Stimulated activated CD4-positive, alpha-beta T cell treated with anti-CD3 and anti-CD28 coated beads, Interleukin-4, amount 100 ng/mL, for 4 hours (primary cell): ENCODE measurements at places on chromosomes 1 and 21.

DNA sequence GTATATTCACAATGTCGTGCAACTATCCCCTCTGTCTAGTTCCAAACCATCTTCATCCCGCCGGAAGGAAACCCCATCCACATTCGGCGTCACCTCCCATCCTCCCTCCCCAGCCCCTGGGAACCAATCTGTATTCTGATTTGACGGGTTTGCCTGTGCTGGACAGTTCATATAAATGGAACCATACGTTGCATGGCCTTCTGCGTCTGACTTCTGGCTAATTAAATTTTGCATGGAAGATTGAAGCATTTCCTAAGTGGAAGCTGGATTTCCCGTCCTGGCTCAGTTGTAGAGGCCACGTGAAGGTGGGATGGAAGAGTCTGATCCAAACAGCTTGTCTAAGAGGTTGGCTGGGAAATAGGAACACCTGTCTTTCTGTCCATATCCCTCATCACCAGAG is 14.6 kb downstream of the SPSB1 start:
- DNase-seq, result no peak

DNA sequence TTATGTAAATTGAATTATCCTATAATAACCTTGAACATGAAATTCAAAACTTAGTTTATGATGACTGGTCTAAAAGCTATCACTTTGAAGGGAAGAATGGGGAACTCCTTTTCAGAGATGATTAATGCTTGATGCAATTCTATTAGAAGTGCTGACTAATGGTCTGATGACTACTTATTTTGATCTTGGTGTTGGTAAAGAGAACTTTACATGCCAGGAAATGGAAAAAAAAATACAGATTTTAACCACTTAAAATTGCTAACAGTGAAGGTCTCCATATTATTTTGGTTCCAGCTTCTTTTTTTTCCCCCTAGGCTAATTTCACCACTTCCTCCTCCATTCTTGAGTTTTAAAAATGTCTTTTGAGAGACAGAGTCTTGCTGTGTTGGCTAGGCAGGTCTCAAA is 22.9 kb downstream of the S1PR1 start:
- DNase-seq, result no peak

DNA sequence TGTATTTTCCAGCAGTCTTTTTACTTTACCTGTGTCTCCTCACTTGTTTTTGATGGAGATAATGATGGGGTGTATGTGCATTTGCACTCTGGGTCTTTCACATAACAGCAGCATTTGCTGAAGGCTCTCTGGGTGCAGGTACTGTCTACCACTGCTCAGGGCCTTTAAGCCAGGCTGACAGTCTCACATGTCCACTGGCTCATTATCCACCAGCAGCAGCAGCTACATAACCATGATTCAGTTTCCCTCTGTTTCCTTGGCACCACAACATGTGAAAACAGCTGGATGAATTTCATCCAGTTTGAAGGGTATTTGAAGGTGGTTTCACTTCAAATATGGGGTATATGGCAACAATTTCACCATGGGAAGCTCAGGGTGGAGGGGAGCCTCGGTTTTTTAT is 41.2 kb upstream of the ROR1 start:
- DNase-seq, result no peak

DNA sequence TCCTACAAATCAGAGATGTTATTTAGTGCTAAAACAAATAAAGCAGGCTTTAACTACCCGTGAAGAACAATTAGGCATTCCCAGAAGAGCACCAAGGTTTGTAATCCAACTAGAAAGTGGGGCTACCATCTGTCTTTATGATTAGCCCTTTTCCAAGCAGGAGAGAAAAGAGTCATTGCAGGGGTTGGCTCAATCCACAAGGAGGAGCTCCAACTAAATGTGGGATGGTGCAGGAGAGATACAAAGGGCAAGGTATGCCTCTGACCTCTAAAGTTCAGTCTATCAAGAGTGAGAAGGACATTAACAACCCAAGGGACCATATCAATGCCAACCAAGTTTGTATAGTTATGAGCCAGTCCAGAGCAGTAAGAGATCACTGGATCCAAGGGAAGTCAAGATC is 382.7 kb upstream of the DUSP10 start:
- no peak for DNase-seq

DNA sequence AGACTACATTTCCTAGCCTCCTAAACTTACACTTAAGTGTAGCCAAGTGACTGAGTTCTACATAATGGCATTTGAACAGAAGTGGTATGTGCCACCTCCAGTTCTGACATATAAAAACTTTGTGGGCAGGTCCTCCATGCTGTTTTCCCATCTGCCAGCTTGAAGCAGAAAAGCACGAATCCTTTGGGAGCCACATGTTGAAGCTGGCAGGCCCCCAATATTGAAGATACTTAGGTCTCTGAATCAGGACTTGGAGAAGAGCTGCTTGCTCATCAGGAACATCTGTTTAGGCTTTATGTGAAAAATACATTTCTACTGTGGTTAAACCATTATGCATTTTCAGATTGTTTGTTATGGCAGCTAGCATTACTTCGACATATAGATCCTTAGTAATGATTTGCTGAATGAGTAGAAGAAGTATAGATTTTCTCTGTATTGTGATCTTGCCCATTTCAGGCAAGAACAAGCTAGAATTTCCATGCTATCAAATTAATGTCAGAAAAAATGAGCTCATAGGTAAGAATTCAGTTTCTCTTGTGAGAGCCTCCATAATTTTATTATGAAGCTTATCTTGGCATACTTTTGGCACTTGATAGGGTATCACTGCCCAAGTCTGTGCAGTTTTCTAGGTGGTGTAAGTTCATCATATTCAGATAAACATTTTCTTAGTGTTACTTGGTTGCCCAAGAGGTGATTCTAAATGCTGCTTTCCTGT is 68.4 kb downstream of the GDAP2 start:
- no peak for DNase-seq

DNA sequence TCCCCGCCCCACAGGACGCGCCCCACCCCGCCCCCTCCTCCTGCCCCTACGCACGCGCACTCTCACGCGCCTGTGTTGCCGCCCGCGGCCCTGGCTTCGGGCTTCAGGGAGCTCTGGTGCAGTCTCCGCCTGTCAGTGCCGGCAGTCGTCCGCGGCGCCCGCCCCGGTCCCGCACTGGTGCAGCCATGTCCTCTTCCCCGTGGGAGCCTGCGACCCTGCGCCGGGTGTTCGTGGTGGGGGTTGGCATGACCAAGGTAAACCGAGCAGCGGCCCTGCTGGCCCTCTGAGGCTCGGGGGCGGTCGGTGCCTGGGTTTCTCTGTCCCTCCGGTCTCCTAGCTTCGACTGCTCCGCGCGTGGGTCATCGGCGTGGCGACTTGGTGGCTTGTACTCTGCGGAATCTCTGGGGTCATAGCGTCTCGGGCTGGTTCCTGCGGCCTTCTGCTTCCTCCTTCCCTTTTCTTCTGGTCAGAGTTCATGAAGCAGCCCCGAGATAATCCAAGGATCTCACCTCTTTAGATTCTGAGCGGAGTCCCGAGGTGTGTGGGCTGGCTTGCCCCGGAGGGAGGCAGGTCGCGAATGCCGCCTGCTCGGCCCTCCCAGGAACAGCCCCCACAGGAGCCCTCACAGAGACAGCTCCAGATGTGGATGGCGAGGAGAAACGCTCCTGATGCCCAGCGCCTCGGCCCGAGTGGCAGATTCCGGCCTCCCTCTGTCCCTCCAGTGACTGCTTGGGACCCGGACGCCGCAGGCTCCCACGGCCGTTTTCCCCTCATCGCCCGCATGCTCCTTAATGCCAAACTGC is at the start of gene SCP2:
Gene SCP2, plus strand, starts transcription at position 65 of the 803 bp plus-strand sequence. Its CDS starts 121 bp downstream, at position 186.
- peak; percentile 76 for DNase-seq

DNA sequence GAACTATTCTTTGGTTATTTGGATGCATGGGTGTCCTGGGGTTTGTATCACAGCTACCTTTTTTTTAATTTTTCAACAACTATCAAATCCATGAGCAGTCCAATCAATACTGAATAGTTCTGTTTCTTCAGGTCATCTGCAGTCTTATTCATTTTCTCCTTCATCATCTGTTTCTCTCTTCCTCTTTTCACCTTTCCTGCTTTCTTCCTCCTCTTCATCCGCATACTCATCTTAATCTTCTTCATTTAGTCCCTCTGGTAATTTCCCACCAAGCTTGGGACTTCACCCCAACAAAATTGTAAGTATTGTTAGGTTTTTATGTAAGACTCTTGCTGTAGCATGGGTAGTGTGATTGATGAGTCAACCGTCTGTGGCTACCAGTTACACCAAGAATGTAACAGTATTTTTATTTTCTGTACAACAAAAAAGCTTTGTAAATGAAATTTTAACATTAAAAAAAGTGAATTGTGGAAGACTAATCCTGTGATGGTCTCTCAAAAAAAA is 184.1 kb upstream of the RNPC3 start:
- DNase-seq, result no peak

- DNase-seq, result no peak
Measured at GRCh38 chr1:87089070-87089736, 174.8 kb downstream of the HS2ST1 start.

DNA sequence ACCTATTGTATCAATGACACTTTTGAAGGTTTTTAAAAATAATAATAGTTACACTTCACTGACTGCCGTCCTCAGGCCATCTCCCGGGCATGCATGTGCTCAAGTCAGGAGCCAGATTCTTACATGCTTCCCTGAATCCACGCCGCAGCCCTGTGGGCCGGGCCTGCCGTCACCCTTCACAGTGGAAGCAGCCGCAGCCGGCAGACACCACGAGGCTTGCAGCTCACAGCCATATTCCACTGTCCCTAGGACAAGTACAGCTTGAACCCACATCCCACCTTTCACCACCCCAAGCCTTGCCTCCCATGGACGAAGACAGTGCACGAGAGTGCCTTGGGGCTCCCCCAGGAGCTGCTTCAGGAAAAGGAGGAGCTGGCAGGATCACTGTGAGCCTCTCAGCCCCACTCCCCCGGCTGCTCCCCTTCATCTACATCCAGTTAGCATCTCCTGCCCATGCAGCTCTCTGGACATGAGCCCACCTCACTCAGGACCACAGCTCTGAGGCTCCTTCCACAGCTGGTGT is 77.2 kb downstream of the POFUT2 start:
- DNase-seq, result no peak

DNA sequence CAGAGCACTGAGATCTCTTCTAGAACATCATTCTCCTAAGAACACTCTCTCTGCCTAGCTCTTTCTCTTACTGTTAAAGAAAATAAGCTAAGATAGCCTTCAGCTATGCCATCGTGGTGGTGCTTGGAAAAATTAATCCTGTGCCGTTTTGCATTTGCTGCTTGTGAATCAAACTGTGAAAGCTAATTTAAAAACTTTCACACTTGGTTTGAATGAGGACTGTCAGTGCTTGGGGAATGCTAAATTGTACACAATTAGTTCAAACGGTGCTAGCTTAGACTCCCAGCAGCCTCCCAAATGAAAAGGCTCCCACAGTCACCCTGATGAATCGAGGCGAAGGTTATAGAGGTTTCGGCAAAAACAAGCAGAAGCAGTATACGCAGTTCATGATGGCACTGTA is 79.6 kb downstream of the DAB1 start:
- no peak for DNase-seq

DNA sequence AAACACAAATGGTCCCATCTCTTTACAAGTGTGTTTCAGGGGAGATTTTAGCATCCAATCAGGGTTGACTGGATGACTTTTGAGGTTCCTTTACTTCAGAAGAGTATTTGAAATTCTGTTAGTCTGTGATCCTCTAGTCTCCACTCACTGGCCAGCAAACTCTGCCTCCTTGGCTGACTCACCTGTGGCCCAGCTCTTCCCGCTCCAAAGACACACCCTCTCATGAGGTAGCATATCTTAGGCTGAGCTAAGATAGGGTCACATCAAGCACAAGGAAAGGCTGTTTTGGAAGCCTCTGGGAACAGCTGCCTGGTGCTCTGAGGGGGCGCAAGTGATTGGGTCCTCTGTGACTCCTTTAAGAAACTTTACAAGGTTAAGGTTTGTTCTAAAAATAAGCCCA is 102.3 kb upstream of the FGGY start:
- DNase-seq, result no peak
